ENCODE measurements at places on chromosomes 16 and 17.
A peak's percentile ranks its signal among the peaks of the same experiment; 100 is the strongest.

GRCh38 chr16:2467528-2468232 is 3.4 kb upstream of the NTN3 start:
- peak; percentile 72 for DNase-seq

DNA sequence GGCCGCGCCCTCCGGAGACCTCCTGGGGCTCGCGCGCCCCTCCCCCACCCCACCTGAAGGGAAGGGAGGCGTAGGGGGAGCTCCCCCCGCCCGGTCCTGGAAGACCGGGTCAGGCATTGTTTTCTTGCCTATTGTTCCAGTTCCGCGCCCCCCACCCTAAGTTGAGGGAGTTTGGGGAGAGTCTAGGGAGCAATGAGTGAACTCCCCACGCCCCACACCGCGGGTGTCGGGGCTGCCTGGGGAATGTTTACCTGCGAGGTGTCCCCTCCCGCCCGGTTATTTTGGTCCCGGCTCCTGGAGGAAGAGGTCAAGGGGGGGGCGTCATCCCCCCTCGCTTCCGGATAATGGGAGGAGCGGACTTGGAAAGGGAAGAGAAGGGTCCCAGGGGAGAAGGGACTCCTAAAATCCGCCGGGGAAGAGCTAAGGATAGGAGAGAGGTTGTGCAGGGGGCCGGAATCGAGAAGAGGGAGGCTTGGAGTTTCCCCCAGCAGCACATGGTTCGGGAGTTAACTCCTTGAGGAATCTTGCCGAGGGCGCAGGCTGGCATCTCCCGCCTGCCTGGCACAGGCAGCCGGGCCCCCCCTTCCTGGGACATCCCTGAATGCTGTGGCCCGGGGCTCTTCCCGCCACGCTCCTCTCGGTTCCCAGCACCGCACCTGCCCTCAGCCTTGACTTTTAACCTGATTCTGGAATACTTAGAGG is 881 bp downstream of the MLLT6 start:
- no peak for DNase-seq

DNA sequence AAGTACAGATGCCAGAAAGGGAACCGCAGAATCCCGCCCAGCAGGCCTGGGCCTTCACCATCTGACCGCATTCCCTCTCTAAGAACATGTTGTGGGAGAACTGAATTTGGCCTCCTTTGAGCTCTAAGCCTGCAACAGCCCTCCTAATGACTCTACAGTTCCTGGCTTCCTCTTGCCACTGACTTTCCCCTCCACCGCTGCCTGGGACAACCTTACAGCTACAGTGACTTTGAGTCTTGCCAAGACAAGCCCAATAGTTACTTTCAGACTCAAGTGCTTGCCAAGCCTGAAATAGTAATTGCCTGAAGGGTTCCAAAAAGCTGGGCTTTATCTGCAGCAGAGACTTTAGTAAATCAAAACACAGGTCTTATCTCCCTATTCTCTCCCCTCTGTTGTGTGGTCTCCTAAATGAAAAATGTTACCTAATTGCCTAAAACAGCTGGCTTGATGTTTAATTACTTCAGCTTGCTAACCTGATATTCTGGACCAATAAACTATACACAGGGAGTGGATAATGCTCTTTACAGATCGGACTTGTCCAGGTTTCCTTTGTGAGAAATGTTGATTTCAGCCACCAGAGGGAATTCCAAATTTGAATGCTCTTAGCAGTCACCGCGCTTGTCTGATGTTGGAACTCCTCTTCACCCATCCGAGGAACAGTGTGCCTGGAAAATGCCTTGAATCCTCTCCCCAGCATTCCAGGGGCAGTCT is 85.1 kb upstream of the TBX2 start:
- no peak for DNase-seq

GRCh38 chr17:2194889-2195335 is 108.7 kb downstream of the SMG6 start:
- DNase-seq, result no peak

GRCh38 chr17:27446569-27447301 is 9.5 kb upstream of the KSR1 start:
- DNase-seq, result no peak

GRCh38 chr16:89446136-89446974 is 44.0 kb downstream of the ANKRD11 start:
- DNase-seq, result no peak
